ENCODE measurements at places on chromosomes 2 and 18.

GRCh38 chr18:44548291-44549221 lies 132.1 kb upstream of the SETBP1 start:
- DNase-seq = no peak

- no peak for DNase-seq
Observed at GRCh38 chr18:54958704-54959625, at the start of gene CCDC68. Gene CCDC68, minus strand, starts transcription at chr18:54959461. Its CDS starts 16,670 bp downstream, at chr18:54942791.

GRCh38 chr2:193357508-193357907 lies 1162.8 kb upstream of the TMEFF2 start:
- no peak for DNase-seq

- no peak for DNase-seq
Observed at GRCh38 chr18:9711361-9712129, 3.4 kb downstream of the RAB31 start.

- no peak for DNase-seq
Observed at GRCh38 chr2:234829074-234829455, 122.8 kb upstream of the SH3BP4 start.

All from posterior cingulate gyrus (tissue), 11 donors.